HFFc6 (cell line): ENCODE measurements at places on chromosomes 1 and 21.

DNA sequence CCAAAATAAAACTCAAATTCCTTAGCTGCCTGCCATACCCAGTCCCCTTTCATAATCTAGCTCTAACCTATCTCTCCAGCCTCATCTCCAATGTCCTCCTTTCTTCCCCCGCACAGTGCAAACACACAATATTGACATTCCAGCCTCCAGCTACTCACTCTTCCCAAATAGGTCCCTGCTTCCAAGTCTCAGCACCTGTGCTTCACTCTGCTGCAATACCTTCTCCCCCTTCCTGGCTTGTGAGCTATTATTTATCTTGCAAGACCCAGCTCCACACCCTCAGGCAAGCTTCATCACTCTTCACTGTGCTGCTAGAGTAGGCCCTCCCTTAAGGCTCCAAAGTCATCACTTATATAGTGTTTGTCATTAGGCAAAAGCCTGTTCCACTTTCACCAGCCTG lies 9.7 kb downstream of the PLPP3 start:
- DNase-seq: no peak
- no peaks in the 10 kb centered on the region for H3K27me3 ChIP-seq
- H3K27ac ChIP-seq: no peak overlapping the region
- no peak overlapping the region for H3K4me3 ChIP-seq
- peaks cover 36% of the 10 kb centered on the region for H3K4me1 ChIP-seq
- H3K36me3 ChIP-seq: no peaks in the 10 kb centered on the region

DNA sequence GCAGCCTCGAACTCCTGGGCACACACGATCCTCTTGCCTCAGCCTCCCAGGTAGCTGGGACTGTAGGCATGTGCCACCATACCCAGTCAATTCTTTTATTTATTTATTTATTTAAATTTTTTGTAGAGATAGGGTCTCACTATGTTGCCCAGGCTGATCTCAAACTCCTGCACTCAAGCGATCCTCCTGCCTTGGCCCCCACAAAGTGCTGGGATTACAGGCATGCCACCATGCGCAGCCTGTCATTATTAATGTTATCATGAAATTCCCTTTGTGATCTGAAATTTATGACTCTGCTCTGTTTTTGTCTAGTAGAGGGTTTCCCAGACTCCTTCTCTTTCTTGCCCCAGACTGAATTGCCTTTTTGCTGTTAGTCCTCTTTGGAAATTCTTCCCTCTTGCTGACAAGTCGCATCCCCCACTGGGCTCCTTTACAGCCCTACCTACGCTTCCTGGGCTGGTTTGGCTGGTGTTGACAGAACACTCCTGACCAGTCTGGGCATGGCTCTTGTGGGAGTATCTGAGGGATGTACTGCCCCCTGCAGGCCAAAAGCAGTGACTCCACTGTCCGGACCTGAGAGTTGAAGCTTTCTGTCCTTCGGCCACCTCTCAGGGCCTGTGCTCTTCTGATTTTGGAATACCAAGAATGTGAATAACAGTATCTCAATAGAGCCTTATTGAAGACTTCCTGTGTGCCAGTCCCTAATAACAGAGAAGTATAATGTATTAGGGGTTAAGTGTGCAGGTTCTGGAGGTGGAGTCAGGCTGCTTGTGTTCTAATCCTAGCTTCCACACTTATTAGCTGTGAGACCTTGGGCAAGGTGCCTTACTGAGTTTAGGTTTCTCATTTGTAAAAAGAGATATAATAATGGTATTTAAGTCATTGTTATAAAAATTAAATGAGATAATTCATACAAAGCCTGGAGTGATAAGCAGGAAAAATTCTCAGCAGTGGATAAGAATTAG lies 28.2 kb downstream of the TCEANC2 start:
- H3K27me3 ChIP-seq: no peaks in the 10 kb centered on the region; the same call in 1 of the 2 replicates
- no peaks in the 10 kb centered on the region for H3K36me3 ChIP-seq
- no peak overlapping the region for H3K27ac ChIP-seq
- no peak overlapping the region for H3K4me3 ChIP-seq

DNA sequence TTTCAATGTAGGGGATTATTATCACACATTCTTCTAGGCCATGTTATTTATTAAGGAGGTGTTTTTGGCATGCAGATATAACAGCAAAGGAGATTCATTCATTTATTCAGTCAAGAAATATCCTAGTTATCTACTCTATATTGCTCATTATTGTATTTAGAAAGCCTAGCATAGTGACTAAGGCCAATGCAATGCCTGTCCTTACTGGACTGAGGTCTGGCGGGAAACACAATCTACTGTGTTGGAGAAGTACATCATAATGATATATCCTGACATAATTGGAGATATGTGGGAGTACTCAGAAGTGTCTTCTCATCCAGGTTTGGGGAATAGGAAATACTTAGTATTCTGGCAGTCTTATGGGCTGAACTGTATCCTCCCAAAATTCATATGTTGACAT lies 421.5 kb upstream of the USP24 start:
- peak; percentile 15 for DNase-seq
- H3K36me3 ChIP-seq: peaks cover 13% of the 10 kb centered on the region
- H3K4me1 ChIP-seq: peaks cover 84% of the 10 kb centered on the region
- no peaks in the 10 kb centered on the region for H3K27me3 ChIP-seq
- no peak overlapping the region for H3K4me3 ChIP-seq
- H3K27ac ChIP-seq: no peak overlapping the region

- no peak for DNase-seq
- H3K4me1 ChIP-seq: peaks cover 36% of the 10 kb centered on the region
- H3K27me3 ChIP-seq: peaks cover 1% of the 10 kb centered on the region; the same call in 1 of the 2 replicates
- H3K27ac ChIP-seq: no peak overlapping the region
Measured at GRCh38 chr1:207941665-207942064, 30.7 kb upstream of the CD34 start.

- no peaks in the 10 kb centered on the region for H3K36me3 ChIP-seq
- H3K27ac ChIP-seq: no peak overlapping the region
- no peak overlapping the region for H3K4me3 ChIP-seq
- DNase-seq: no peak
- peaks cover 20% of the 10 kb centered on the region for H3K27me3 ChIP-seq
Measured at GRCh38 chr1:165138960-165139359, 217.6 kb downstream of the LMX1A start.

- no peak overlapping the region for H3K27ac ChIP-seq
- H3K4me3 ChIP-seq: no peak overlapping the region
- peaks cover under 1% of the 10 kb centered on the region; the same call in 1 of the 2 replicates for H3K4me1 ChIP-seq
- peaks cover 44% of the 10 kb centered on the region for H3K27me3 ChIP-seq
- H3K36me3 ChIP-seq: no peaks in the 10 kb centered on the region
Measured at GRCh38 chr1:203286161-203286984, 18.9 kb upstream of the BTG2 start.

- H3K27ac ChIP-seq: no peak overlapping the region
- no peaks in the 10 kb centered on the region; the same call in 1 of the 2 replicates for H3K27me3 ChIP-seq
- H3K4me3 ChIP-seq: no peak overlapping the region
- H3K36me3 ChIP-seq: no peaks in the 10 kb centered on the region
- no peak for DNase-seq
Measured at GRCh38 chr1:56897150-56898004, 42.8 kb downstream of the C8A start.

DNA sequence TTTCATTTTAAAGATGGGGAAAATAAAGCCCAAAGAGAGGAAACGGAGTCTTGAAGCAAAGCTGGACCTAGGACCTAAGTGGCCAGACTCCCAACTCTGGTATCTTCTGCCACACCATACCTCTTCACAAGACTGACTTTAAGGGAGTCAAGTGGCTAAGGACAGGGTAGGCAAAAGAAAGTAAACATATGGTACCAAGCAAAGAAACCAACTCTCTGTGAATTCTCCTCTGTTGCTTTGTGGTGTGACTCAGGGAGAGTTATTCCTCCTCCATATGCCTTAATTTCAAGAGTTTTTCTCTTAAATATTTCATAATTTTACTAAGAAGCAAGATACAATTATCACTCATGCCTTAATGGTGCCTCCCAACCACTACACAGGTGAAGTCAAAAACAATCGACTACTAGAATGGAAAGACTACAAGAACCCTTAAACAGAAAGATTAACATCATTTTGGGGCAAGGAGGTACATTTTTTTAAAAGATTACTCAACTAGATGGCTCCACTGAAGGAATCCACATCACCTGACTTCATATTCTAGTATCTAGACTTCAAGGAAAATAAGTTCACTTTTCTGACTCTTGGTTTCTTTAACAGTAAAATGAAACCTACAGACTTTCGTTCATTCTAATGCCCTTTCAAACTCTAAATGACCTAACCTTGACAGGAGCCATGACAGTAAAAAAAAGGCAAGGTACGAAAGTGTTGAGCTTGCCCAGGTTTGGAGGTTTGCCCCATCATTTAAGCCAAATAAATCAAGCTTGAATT lies 44.2 kb downstream of the LUZP1 start:
- no peak overlapping the region for H3K27ac ChIP-seq
- H3K4me3 ChIP-seq: no peak overlapping the region
- H3K4me1 ChIP-seq: peaks cover 72% of the 10 kb centered on the region
- no peak for DNase-seq
